ENCODE measurements at places on chromosomes 3 and 15.

DNA sequence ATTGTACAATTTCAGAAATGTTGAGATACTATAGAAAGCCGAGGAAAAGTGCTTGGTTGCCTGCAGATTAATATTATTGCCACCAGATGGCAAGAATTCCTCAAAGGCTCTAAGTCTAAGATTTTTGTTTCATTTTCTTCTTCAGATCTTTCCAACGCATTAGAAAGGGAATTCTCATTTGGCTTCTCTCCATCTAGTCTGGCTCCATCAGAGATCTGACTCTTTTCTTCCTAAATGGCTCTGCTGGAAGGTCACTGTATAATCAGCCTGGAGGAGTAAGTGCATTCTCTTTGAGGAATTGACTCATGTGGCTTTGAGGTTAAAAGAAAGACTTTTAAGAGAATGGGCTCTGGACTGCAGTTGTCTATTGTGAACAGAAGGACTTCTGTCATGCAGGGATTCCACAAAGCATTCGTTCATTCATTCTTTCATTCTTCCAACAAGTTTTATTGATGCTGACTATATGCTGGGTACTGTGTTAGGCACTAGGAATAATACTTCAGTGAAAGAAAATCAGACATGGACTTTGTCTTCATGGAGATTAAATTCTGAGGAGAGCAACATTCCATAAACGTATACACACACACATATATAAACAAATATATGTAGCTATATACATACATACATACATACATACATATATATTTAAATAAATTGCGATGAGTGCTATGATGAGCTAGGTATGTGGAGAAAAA, 55.3 kb downstream of the SLC28A2 start:
- DNase-seq: peak; percentile 62

DNA sequence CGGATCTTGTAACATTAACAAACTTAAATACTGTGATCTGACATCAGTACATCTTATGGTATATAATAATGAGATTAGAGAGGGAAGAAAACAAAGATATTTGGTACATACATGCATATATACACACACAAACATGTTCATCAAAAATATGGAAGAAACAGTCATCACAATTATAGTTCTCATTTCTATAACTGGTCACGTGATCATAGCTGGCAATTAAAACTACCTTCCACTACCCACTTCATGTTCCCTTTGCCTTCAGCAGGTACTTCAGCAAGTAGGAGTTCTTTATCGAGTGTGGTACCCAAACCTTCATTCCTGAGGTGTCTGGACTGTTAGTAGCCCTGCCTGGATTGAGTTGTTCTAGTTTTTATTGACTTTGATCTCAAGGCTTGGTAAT, 70.9 kb upstream of the ALDH1A3 start:
- DNase-seq: no peak

GRCh38 chr3:175105066-175105465, 245.9 kb downstream of the NAALADL2 start:
- DNase-seq: no peak

DNA sequence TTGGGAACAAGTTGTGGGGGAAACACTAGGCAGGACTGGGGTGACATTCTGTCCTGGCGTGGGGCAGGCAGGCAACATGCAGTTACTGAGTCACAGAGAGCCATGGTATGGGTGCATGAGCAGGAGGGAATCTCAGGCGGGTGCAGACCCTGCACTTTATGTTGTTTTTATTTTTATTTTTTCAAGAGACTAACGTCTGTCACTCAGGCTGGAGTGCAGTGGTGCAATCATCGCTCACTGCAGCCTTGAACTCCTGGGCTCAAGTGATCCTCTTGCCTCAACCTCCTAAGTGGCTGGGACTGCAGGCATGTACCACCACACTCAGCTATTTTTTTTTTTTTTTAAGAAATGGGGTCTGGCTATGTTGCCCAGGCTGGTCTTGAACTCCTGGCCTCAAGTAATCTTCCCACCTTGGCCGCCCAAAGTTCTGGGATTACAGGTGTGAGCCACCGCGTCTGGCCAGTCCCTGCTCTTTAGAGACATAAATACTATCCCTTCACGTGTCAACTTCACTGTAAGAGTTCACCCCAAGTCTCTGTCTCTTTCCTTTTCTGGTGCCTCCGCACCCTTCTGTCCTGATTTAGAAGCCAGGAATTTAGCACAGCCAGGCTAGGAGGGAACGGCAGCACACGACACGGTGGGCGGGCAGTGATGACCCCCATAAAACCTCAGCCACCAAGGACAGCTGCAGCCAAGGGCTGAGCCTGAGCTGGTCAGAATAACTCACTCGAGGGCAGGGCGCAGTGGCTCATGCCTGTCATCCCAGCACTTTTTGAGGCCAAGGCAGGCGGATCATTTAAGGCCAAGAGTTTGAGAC, 72.8 kb upstream of the IQSEC1 start:
- no peak for DNase-seq

- no peak for DNase-seq
Measured at GRCh38 chr3:77571971-77572715, 532.2 kb downstream of the ROBO2 start.

GRCh38 chr3:129503471-129504291, 24.8 kb upstream of the RHO start:
- DNase-seq: no peak

- DNase-seq: peak; percentile 42
Measured at GRCh38 chr3:145032791-145033190, 1061.2 kb downstream of the DIPK2A start.

- DNase-seq: no peak
Measured at GRCh38 chr3:122912772-122913538, 114.6 kb downstream of the SEMA5B start.

DNA sequence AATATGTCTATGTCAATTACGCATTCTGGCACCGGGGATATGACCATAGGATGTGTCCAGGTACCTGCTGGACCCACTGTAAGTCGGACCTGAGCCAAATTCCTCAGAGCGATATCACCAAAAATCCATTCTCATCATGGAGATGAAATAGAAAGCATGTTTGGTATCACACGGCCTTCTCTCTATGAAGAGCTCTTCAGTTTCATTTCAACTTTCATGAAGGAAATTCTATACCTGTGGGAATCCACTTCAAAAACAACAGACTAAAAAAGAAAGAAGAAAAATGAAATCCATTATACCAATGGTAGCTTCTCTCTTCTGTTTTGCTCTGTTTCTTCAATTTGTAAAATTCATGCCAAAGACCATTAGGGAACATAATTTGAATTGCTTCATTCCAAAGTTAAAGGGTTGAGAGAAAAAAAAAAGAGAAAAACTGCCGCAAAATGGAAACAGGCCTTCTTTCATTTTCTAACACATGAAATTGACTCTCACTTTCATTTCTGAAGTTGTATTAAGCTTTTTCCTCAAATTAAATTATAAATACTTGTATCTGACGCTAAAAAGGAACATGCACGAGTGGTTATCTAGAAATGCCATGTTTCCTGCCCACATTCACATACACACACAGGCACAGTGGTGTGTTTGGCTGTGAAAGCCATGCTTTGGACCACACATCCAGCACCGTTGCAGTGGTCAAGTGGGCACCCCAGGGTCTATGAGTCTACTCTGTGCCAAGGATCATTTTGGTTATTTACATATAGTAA, 46.9 kb upstream of the DIPK2A start:
- no peak for DNase-seq

DNA sequence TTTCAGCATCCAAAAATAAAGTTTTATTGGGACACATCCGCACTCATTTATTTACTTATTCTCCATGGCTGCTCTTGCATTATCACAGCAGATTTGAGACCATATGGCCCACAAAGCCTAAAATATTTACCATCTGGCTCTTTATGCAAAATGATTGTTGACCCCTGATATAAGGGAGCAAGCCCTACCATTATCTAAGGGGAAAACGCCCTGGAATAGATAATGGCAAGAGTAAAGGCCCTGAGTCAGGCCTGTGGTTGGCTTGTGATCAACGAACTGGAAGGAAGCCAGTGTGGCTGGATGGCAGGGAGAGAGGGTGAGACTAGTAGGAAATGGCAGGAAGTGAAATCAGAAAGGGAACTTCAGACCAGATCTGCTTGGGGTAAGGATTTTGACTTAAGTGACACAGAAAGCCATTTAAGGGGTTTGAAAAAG, 24.6 kb upstream of the DMXL2 start:
- DNase-seq: peak; percentile 80

- no peak for DNase-seq
Measured at GRCh38 chr3:52813810-52814209, 16.7 kb downstream of the ITIH4 start.

GRCh38 chr3:13174011-13174802, 101.0 kb upstream of the IQSEC1 start:
- DNase-seq: no peak

DNA sequence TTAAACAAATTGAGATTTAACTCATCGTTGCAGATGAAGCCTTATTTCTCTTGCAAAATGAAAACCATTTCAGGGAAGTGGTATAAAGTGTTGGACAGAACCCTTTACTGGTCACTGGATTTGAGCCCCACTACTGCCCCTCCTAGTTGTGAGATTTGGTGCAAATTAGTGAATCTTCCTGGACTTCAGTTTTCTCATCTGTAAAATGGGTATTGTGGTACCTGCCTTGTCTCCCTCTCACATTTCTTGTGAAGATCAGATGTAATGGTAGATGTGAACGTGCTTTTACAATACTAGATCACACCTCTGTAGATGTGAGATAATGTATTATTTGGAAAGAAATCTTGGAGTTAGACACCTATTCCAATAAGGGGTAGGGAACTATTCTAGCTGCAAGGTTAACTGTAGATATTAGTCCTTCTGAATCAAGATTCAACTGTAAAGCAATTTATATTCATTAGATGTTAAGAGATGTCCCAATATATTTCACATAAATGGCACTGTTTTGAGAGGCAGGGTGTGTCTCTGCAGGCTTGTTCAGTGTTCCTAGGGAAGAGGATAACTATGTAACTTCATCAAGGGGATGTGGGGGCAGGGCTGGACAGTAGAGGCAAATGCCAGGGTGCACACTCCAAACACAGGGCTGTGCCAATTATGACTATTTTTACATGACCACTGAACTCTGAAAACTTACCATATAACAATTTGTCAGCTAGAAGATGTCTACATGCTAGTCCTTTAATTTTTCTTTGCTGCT, 112.4 kb upstream of the PFN2 start:
- DNase-seq: no peak

- DNase-seq: no peak
Measured at GRCh38 chr3:21109056-21109455, 642.0 kb downstream of the ZNF385D start.

GRCh38 chr3:37997342-37997741, 6.8 kb downstream of the VILL start:
- DNase-seq: no peak

DNA sequence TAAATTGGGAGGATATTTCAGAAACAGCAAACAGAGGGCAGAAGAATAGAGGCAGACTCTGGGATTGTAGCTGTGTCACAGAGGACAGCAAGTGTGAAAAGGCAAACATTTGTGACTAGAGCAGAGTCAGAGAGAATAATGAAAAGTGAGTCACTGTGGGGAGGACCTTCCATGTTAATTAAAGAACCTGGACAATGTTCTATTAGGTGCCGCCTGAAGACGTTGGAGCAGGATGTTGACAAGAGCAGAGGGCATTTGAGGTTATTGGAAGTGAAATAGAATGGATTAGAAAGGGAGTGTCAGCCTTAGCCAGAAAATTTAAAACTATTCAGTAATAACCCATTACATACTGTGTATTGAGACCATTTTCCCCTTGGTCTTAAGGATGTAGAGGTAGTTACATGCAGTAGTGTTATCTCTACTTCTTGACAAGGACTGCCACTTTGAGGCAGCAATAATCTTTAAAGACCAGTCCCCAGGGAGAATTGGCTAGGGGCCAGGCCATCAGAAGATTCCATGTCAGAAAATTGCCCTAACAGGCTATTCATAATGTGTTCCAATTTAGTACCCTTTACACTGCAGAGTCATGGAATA, 5.8 kb downstream of the ACKR2 start:
- DNase-seq: no peak

- no peak for DNase-seq
Measured at GRCh38 chr3:197750396-197750831, 731 bp downstream of the FYTTD1 start.

GRCh38 chr3:17201538-17201937, 316.8 kb downstream of the PLCL2 start:
- DNase-seq: no peak

GRCh38 chr15:41881920-41882688, 11.7 kb downstream of the SPTBN5 start:
- DNase-seq: no peak

DNA sequence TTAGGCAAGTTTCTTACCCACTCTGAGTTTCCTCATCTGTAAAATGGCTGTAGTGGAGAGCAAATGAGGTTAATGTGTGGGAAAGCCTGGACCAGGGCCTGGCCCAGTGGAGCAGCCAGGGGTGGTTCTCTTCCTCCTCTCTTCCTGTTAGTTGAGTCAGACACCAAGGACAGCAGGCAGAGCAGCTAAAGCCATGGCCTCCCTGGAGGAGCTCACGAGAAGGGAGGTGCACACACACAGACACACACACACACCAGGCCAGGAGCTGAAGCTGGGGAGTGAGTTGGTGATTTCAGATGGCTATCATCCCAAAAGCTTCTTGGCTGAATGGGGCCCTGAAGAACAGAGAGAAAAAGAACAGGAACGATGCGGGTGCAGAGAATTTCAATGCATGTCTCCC, 33.2 kb upstream of the TSPAN3 start:
- no peak for DNase-seq

DNA sequence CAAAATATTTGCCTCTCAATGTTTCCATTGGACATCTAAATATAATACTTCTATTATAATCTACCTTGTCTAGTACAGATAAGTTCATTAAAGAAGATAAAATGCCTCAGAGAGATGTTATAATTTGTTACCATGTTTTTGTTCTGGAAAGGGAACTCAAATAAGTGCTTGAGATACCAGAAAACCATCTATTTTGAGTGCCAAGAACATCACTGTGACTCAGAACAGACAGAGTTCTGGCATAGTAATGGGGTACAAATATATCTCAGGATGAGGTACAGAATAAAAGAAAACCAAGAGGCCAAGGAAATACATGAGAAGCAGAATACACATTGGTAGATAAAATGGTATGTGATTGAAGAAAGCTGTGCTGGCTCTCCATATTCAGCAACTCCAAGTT, 58.9 kb downstream of the IMPG2 start:
- no peak for DNase-seq

DNA sequence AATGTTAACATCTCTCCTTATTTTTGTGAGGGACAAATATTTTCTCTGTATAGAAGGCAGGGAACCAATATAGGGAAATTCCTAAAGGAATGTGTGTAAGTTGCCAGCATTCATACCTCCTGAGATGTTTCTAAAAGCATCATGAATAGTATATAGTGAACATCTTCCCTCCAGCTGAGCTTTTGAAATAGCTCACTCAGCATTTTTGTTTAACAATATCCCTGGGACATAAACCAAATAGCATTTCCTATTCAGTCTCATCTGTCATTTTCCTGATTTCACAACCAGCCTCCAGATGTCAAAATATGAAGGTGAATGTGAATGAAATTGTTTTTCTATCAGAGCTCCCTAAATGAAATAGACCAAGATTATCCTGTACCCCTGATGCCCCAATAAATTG, 137.2 kb downstream of the PPM1L start:
- no peak for DNase-seq

All from HS-5 (cell line).